Activated naive CD4-positive, alpha-beta T cell (primary cell): ENCODE measurements at places on chromosomes 3 and 15.

DNA sequence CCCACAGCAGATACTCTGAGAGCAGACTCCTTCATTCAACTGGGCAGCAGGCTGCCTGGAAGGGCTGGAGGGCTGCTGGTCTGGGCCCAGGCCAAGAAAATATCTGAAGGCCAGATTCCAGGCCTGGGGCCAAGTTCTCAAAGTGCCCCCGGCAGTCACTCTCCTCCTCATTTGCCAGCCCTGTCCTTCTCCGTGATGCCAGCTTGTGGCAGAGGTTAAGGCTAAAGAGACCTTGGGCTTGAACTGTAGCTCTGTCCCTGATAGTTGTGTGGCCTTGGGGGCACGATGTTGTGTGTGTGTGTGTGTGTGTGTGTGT, 39.0 kb downstream of the FAM3D start:
- DNase-seq: no peak

DNA sequence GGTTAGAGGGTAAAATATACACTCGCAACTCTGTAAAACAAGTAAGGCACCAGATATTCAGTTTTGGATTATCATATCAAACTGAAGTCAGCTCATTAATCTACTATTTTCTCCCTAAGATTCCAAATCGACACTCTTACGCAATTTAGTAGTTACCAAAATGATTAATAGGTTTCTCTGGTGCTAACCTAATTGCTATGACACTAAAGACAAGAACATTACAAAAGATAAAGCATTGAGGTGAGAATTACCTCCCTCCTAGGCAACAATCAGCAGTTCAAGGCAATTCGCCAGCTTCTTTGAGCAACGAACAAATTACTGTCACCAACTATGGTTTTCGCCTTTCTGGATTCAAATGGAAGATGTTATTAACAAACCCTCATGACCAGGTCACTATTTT, 1305.0 kb downstream of the ROBO2 start:
- no peak for DNase-seq

GRCh38 chr3:82143661-82144412, 382.4 kb upstream of the GBE1 start:
- DNase-seq: no peak

- DNase-seq: no peak
These were observed 125.1 kb upstream of the STT3B start for GRCh38 chr3:31407665-31408064.

DNA sequence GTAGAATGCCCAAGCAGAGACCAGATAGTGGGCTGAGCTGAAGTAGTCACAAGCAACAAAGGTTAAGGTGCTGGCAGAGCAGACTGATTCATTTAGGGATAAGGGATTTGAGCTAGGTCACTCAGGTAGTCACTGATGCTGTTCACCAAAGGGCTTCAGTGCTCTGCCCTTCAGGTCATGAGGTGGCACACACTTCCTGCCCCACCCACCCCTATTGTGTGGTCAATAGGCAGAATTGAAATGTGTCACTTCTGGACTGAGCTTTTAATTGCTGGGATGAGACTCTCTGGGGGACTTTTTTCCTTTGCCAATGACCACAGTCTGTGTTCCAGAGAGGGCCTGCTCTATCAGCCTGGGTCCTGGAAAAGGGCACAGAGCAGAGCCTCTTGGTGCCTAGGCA, 2.9 kb upstream of the DIS3L start:
- DNase-seq: no peak

DNA sequence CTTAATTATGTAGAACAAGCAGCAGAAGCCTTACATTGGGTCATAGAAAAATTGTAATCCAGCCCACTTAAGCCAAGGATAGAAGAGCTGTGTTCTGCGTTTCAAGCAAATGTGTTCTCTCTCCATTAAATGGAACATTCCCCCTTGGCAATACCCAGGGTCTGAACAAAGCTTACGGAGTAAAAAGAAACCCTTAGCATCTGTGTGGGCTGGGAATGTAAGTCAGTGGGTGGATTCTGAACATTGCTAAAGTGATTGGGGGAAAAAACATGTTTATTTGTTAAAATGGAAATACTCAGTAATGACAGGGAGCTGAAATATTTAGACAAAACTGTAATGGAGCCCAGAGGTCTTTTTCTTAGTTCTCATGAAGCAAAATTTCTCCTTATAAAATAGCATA, 147.4 kb downstream of the DUT start:
- DNase-seq: no peak

DNA sequence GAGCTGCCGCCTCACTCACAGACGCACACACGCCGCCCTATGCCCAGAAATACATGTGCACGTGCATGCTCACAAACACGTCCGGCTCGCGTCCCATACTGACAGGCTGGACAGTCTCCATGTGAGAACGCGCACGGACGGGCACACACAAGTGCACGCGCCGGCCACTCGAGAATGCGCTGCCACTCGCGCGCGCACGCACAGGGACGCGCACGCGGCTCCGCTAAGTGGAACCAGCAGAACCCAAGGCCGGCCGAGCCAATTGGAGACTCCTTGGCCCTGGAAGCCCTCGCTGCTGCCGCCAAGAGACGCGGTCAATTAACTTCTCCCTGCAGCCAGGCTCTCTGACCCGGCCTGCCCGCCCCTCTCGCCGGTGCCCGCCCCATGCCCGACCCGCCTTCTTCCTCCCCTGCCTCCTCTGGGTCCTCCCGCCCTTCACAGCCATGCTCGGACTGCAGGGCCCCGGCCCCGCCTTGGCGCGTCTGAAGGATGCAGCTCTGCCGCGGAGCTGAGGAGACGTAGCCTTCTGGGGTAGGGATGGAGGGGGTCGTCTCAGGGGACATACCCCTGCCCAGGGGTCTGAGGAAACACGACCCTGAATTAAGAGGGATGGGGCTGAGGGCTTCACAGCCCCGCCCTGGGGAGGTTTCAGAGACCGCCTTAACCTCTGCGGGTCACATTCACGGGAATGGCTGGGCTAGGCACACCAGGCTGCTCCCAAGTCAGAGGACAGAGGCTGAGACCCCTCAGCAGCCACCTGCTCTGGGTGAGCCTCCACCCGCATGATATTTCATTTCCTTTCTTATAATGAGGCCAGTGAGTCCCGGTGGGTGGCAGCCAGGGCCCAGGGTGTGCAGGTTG, 15.0 kb downstream of the PTH1R start:
- no peak for DNase-seq

- DNase-seq: no peak
These were observed 82.6 kb upstream of the CSPG5 start for GRCh38 chr3:47661121-47661752.

DNA sequence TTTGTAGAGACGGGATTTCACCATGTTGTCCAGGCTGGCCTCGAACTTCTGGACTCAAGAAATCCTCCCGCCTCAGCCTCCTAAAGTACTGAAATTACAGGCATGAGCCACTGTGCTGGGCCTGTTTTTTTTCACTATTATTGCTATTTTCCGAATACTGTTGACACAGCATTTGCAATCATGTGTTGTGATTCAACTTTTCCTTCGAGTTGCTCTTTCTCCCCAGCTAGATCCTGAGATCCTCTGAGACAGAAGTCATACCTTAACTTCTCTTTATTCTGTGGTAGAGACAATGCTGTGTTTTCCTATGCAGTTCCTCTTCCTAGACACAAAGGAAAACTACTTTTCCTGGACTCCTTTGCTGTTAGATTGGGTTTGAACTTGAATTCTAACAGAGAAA, 46.4 kb upstream of the USP3 start:
- DNase-seq: no peak
